ENCODE measurements at places on chromosomes 2 and 18.

GRCh38 chr2:60739156-60739555, 16.9 kb upstream of the PAPOLG start:
- no peak for DNase-seq

GRCh38 chr2:30561349-30561748, 114.3 kb downstream of the LCLAT1 start:
- DNase-seq = no peak

DNA sequence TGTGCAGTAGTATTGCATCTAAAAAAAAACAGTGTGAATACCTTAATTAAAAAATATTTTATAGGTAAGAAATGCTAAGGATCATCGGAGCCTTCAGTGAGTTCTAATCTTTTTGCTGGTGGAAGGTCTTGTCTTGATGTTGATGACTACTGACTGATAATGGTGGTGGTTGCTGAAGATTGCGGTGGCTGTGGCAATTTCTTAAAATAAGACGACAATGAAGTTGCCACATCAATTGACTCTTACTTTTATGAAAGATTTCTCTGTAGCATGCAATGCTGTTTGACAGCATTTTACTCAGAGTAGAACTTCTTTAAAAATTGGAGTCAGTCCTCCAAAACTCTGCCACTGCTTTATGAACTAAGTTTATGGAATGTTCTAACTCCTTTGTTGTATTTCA, 36.2 kb downstream of the GLS start:
- no peak for DNase-seq

GRCh38 chr2:231928901-231929725, 2.9 kb upstream of the NPPC start:
- no peak for DNase-seq

GRCh38 chr2:140624200-140624599, 1506.6 kb downstream of the LRP1B start:
- no peak for DNase-seq

GRCh38 chr2:207835805-207836204, 66.1 kb upstream of the FZD5 start:
- no peak for DNase-seq

GRCh38 chr2:187775651-187776050, 221.4 kb upstream of the TFPI start:
- no peak for DNase-seq

DNA sequence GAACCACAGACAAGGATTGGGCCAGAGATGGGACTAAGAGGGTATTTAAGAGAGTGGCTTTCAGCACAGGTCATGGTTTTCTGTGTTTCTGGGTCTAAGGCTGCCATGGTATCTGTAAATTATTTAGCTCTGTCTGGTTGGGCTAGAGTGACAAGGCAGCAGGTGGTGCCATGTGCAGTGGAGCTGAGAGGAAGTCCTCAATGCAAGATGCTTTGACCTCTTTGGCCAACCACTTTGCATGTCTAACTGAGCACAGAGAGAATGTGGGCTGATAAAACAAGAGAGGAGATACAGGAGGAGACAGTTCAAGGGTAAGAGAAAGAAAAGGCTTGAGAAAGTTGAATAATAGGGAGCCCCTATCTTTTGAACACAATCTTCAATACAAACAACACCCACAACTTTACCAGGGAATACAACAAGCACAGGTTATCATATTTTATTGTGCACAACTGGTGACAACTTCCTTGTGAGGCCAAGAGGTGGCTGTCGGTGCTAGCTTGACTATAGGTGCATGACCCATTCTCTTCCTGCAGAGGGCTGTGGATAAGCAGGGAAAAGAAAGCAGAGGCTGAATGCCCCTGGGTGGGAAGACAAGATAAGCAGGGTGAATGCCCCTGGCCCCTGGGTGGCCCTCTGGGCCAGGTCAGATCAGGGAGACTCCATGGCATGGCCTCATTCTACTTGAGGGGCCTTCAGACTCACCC, 12.3 kb downstream of the FLACC1 start:
- DNase-seq = no peak

GRCh38 chr2:180979749-180980105, 678 bp upstream of the UBE2E3 start:
- DNase-seq = no peak

- no peak for DNase-seq
Measured at GRCh38 chr2:178211943-178212342, 17.6 kb downstream of the OSBPL6 start.

GRCh38 chr2:46016091-46016490, 281.1 kb upstream of the EPAS1 start:
- no peak for DNase-seq

- no peak for DNase-seq
Measured at GRCh38 chr2:218262631-218263586, 2.1 kb downstream of the GPBAR1 start.

- no peak for DNase-seq
Measured at GRCh38 chr18:29060349-29060748, 883.4 kb upstream of the CDH2 start.

- DNase-seq = no peak
Measured at GRCh38 chr18:9715978-9716774, 8.1 kb downstream of the RAB31 start.

DNA sequence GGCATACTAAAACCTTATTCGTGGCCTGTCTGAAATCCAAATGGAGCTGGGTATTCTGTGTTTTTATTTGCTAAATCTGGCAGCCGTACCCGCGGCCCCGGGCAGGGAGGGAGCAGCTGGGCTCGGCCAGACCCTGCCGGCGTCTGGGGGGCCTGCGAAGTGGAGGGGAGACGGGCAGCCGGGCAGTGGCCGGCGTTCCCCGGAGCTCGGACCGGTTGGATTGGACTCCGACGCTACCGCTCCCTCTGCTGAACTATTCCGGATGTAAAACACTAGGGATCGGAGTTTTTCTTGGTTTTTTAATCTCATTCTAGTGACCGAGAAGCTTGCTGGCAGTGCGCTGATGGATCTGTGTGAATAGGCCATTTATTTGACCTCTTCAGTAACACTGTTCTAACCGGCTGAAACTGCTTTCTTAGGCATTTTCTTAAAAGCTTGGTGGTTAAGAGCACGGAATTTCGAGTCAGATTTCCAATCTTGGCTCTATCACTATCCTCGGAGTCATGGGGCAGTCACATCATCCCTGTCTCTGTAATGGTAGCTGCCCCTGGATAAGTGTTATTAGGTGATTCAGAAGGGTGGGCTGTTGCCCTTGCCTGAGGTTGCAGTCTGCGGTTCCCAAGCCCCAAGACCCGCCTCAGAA, 694 bp downstream of the UNC50 start:
- no peak for DNase-seq

GRCh38 chr18:49597157-49597931, 35.5 kb downstream of the LIPG start:
- no peak for DNase-seq

DNA sequence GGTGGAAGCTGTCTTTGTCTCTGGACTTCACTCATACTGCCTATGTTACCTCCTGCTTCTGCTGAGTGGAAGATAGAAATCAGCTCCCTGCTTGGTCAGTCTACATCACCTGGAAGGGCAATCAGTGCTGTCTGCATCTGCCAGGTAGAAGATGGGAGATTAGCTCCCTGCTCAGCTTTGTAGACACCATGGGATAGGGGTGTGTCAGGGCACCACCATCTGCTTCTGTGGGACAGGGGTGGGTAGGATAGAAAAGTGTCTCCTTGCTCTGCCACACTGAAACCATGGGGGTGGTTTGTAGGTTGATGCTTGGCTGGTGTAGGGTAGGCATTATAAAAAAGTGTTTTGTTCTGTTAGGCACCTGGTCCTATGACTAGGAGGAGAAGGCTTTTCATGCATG, 34.1 kb downstream of the STARD6 start:
- DNase-seq = no peak

GRCh38 chr2:118983133-118983532, 41.1 kb downstream of the MARCO start:
- DNase-seq = no peak

Data from stimulated activated CD4-positive, alpha-beta T cell treated with anti-CD3 and anti-CD28 coated beads, Interleukin-4, amount 100 ng/mL, for 48 hours (primary cell).